ENCODE measurements at places on chromosomes 11 and 22.

GRCh38 chr11:36945384-36945783 is 347.3 kb upstream of the RAG2 start:
- DNase-seq: no peak

GRCh38 chr11:94574193-94574961 is 7.2 kb downstream of the PIWIL4 start:
- no peak for DNase-seq

GRCh38 chr22:19872779-19873137 is 18.1 kb upstream of the GNB1L start:
- DNase-seq: no peak

- no peak for DNase-seq
Observed at GRCh38 chr11:20671856-20672546, 2.6 kb downstream of the NELL1 start.

- no peak for DNase-seq
Observed at GRCh38 chr11:35012467-35013191, 96.2 kb downstream of the PDHX start.

DNA sequence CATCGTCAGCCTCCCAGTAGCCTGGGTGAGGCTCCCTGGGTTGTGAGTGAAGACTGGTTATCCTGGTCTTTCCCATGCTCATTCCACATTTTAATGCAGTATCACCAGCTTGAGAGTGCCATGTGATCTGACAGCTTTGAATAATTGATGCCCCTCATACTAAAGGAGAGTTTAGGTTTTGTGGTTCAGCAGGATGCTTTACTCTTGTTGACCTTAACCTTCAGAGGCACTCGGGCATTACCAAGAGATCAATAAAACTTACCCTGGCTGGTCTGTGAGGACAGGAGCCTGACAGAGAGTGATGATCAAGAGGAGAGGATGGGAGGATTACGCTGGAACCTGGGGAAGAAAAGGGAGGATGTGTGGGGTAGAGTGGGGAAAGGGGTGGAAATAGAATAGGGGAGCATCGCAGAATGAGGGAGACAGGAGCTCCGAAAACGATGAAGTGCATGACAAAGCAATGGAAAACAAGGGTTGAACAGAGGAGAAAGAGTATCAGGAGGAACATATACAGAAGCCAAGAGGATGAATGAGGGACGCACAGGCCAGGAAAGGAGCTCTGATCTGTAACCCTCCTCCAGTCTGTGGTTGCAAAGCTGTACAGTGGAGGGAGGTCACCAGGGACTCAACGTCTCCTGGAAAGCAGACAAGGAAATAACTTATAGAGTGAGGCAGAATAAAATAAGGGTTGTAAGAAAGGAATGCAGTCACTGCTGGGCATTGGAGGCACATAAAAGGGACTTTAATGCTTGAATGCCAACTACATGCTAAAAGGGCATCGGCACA is 594.5 kb downstream of the NTM start:
- no peak for DNase-seq

- no peak for DNase-seq
Observed at GRCh38 chr22:48153726-48154125, 1391.3 kb downstream of the TBC1D22A start.

Measured in activated CD8-positive, alpha-beta memory T cell treated with anti-CD3 and anti-CD28 coated beads for 1 hour (primary cell).